ENCODE measurements at places on chromosomes 2 and 18. TPM values are rescaled to one million over a fixed set of nuclear protein-coding genes. Genes with fewer than 3 reads are reported as not detected.
A peak's percentile ranks its signal among the peaks of the same experiment; 100 is the strongest.

The MAPRE2 gene
- 71.1 TPM for polyA plus RNA-seq

- no peaks in the 10 kb centered on the region for H3K36me3 ChIP-seq
- no peak overlapping the region for H3K27ac ChIP-seq
- H3K4me1 ChIP-seq = no peaks in the 10 kb centered on the region
- no peak for DNase-seq
- no peak overlapping the region for H3K4me3 ChIP-seq
- H3K27me3 ChIP-seq = peaks cover 4% of the 10 kb centered on the region
Measured at GRCh38 chr2:233651430-233651829, 15.2 kb downstream of the UGT1A10 start.

- H3K4me1 ChIP-seq = peaks cover 34% of the 10 kb centered on the region
- H3K27ac ChIP-seq = no peak overlapping the region
- no peaks in the 10 kb centered on the region for H3K27me3 ChIP-seq
Measured at GRCh38 chr2:111954602-111955332, 56.4 kb downstream of the MERTK start.

DNA sequence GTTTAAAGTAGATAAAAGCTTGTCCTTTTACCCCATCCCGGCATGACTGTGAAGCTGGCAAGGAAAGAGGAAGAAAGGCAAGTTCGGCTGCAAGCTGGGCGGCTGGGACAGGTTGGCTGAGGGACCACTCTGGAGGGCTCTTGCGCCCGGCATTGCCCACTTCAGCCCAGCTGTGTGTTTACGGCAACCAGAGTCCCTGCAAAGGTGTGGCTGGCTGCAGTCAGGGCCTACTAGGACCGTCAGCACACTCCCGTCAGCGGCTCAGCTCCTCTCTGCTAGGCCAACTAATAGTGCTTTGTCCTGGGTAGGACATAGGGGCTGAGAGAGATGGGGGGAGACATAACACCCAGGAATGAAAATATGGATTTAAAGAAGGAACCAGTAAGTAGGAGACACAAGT lies 11.7 kb upstream of the SAP130 start:
- H3K27ac ChIP-seq = no peak overlapping the region
- no peaks in the 10 kb centered on the region for H3K27me3 ChIP-seq
- no peak overlapping the region for H3K4me3 ChIP-seq
- no peaks in the 10 kb centered on the region for H3K4me1 ChIP-seq
- DNase-seq = no peak

GRCh38 chr2:360124-360523 lies 72.2 kb upstream of the ALKAL2 start:
- DNase-seq = no peak
- no peak overlapping the region for H3K4me3 ChIP-seq
- H3K36me3 ChIP-seq = no peaks in the 10 kb centered on the region

DNA sequence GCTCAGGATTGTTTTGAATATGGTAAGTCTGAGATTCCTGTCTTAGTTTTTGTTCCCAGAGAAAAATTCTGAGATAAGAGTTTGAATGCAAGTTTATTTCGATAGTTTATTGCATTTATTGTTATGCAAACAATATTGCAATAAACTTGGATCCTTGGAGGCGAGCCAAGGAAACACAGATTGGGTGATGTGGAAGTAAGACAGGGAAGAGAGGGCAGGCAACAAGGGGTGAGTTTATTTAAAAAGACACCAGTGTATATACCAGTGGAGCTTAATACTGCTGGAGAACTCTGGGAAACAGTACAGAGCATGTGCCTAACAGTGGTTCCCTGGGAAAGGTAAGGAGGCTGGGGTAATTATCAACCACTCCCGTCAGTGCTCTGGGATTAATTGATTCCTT lies 87.5 kb upstream of the NEDD4L start:
- H3K27ac ChIP-seq = no peak overlapping the region
- no peak for DNase-seq
- H3K4me3 ChIP-seq = no peak overlapping the region
- H3K36me3 ChIP-seq = no peaks in the 10 kb centered on the region
- H3K4me1 ChIP-seq = no peaks in the 10 kb centered on the region

DNA sequence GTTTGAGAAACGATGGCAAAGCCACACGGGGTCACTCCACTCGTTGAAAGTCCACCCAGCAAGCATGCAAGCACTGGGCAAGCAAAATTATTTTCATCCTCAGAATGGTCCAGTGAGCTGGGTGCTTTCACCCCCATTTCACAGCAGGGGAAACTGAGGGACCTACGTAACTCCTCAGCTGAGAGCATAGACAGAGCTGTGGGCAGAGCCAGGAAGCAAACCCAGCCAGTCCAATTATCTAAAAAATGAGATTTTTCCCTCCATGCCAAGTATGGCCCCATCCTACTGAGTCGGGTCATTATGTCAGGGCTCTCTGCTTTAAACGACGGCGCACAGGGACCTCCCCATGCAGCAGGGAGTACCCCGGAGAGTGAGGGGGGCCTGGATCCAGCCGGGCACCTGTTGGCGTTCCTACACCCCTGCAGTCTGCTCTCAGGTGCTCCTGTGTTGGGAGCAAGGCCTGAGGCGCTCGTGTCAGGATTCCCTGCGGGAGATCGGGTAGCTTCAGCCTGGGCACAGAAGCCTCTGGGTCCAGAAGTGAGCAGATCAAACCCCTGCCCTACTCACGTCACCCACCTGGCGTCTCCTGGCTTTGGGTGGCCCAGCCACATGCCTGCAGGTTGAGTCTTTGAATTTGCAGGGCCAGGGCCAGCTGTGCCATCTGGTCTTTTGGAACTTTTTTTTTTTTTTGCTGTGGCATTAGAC lies 17.3 kb downstream of the TWIST2 start:
- DNase-seq = no peak

DNA sequence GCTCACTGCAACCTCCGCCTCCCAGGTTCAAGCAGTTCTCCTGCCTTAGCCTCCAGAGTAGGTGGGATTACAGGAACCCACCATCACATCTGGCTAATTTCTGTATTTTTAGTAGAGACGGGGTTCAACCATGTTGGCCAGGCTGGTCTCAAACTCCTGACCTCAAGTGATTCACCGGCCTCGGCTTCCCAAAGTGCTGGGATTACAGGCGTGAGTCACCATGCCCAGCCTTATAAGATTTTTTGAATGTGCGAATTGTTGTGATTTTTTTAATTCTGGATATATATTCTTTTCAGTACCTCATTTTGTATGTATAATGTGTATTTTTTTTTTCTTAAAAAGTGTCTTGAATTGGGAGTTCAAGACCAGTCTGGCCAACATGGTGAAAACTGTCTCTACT lies 42.0 kb upstream of the CCDC150 start:
- H3K4me3 ChIP-seq = no peak overlapping the region
- DNase-seq = no peak
- H3K4me1 ChIP-seq = peaks cover 5% of the 10 kb centered on the region

- no peaks in the 10 kb centered on the region for H3K4me1 ChIP-seq
- H3K27me3 ChIP-seq = no peaks in the 10 kb centered on the region
- no peak overlapping the region for H3K27ac ChIP-seq
- no peak overlapping the region for H3K4me3 ChIP-seq
Measured at GRCh38 chr18:32029558-32029957, 10.9 kb downstream of the RNF125 start.

The HTR2B gene
- polyA plus RNA-seq = 0.59 TPM

DNA sequence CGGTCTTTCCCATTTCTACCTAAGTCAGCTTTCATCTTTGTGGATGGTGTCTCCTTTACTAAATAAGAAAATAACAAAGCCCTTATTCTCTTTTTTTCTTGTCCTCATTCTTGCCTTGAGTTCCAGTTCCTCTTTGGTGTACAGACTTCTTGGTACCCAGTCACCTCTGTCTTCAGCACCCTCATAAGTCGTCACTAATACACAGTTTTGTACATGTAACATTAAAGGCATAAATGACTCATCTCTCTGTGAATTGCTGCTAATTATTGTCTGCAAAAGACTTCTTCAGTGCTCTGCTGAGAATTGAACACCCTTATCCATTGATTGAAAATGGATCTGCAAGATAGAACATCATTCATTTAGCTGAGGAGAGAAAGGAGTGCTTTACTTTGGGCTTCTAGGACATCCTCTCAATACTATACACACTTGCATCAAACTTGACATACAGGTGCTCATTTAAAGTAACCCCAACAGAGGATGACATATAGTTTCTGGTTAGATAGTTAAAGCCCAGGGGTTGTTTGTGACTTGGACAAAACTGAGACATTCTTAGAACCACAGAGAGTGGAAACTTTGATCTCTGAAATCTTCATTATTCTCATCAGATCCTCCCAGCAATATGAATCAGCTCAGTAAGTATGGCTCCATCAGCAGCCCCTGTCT lies 97.0 kb downstream of the XRCC5 start:
- H3K4me3 ChIP-seq = no peak overlapping the region
- DNase-seq = no peak
- H3K4me1 ChIP-seq = no peaks in the 10 kb centered on the region
- no peaks in the 10 kb centered on the region for H3K27me3 ChIP-seq
- H3K27ac ChIP-seq = no peak overlapping the region

DNA sequence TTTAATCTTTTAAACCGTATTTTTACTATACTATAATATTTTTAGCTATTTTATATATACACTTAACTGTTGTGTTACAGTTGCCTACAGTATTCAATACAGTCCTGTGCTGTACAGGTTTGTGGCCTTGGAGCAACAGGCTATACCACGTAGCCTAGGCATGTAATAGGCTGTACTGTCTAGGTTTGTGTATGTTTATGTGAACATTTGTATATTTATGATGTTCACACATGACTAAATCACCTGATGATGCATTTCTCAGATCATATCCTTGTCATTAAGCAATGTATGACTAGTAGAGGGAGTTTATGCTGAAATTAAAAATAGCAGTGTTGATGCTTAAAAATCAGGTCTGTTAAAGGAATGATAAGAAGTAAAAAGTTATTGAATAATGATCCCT lies 92.3 kb upstream of the RANBP2 start:
- DNase-seq = no peak
- no peak overlapping the region for H3K27ac ChIP-seq
- no peaks in the 10 kb centered on the region for H3K36me3 ChIP-seq
- peaks cover 7% of the 10 kb centered on the region for H3K4me1 ChIP-seq
- H3K4me3 ChIP-seq = no peak overlapping the region

- DNase-seq = no peak
- peak overlapping the region; percentile 95 for H3K27ac ChIP-seq
- H3K36me3 ChIP-seq = no peaks in the 10 kb centered on the region
- no peaks in the 10 kb centered on the region for H3K27me3 ChIP-seq
- no peak overlapping the region for H3K4me3 ChIP-seq
- peaks cover 4% of the 10 kb centered on the region for H3K4me1 ChIP-seq
Measured at GRCh38 chr2:54388076-54388475, 68.1 kb upstream of the SPTBN1 start.

- H3K36me3 ChIP-seq = no peaks in the 10 kb centered on the region
- DNase-seq = no peak
- H3K27ac ChIP-seq = peak overlapping the region; percentile 80
- H3K4me1 ChIP-seq = peaks cover 47% of the 10 kb centered on the region
Measured at GRCh38 chr2:68831686-68832232, 39.4 kb downstream of the BMP10 start.

- peaks cover 26% of the 10 kb centered on the region for H3K36me3 ChIP-seq
- peak overlapping the region; percentile 78 for H3K27ac ChIP-seq
- no peaks in the 10 kb centered on the region for H3K27me3 ChIP-seq
- H3K4me1 ChIP-seq = peaks cover 21% of the 10 kb centered on the region
- no peak for DNase-seq
- H3K4me3 ChIP-seq = no peak overlapping the region
Measured at GRCh38 chr2:196242131-196242620, 70.8 kb upstream of the STK17B start.

DNA sequence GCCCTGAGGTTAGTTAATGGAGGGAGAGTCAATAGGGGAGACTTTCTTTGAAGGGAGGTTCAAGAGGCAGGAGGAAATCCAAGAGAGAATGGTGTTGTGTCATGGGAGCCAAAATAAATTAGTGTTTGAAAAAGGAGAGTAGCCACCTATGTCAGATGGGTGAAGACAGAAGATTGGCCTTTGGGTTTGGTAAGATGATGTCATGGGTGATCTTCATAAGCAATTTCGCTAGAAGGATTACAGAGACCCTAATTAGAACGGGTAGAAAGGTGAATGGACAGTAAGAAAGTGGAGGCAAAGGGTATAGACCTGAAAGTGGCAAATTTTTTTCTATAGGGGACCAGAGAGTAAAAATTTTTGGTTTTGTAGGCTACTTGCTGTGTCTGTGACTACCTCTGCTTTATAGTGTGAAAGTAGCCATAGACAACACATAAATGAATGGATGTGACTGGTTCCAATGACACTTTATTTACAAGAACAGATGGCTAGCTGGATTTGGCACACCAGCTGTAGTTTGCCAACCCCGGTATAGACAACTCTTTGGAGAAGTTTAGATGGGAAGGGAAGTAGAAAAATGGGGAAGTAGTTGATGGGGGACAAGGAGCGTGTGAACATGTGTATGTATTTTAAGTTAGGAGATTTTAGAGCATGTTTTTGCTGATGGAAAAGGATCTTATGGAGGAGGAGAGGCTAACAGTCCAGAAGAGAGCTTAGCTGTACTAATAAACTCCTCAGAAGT lies 9.3 kb downstream of the STAMBP start:
- peaks cover 62% of the 10 kb centered on the region for H3K36me3 ChIP-seq
- H3K27ac ChIP-seq = no peak overlapping the region
- H3K4me1 ChIP-seq = peaks cover 17% of the 10 kb centered on the region
- DNase-seq = no peak
- no peak overlapping the region for H3K4me3 ChIP-seq

The FBLN7 gene
- 0.22 TPM for polyA plus RNA-seq

DNA sequence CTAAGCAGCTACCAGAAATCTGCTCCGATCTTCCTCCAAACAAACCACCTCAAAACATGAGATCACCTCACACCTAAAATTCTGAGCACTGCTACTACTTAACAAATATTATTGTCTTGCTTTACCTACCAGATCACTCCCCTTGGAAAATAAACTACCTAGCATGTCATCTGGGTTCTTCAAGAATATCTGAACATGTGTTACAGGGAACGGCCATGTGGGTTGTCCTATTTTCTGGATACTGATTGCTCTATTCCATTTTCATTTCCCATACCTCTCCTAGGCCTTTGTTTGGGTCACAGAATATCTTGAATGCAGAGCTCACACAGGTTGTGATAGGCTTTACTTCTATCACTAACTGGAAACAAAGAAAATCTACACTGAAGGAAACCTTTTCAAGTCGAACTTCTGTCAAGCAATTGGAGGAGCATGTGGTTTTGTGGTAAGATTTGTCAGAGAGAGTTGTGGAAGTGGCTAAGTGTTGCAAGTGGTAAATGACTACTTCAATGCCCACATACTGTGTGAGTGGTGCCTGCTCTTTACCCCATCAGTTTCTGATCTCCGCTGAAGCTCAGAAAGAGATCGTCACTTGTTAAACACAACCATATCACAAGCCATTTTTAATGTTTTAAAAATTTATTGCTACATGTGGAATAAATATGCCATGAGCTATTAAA lies 739.1 kb upstream of the ZEB2 start:
- no peaks in the 10 kb centered on the region for H3K36me3 ChIP-seq
- H3K27ac ChIP-seq = no peak overlapping the region
- no peaks in the 10 kb centered on the region for H3K4me1 ChIP-seq
- no peaks in the 10 kb centered on the region for H3K27me3 ChIP-seq

All from heart right ventricle (tissue), 16 donors.